ENCODE measurements at places on chromosomes 5 and 9.

DNA sequence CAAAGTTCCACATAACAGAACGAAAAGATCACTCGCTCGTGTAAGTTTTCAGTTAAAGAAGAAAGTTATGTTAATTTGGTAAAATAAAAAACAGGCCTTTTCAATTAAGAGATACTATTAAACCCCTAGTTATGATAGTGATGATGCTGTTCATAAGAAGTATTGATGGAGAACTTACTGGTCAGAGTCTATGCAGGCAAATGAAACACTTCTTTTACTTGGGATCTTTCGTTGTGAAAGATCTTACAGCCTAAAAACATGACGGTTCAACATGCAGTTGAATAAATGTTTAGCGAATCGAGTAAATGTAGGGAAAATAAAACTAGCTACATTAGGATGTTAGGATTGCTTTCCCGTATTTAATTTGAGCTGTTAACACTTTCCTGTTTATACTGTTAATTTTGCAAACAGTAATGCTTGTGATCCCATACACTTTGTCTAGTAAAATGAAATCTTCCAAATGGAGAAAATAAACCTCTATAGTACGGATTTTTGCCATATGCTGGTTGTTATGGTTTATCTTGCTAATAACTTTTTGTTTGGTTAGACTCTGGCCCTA lies 2.0 kb downstream of the RHOBTB3 start:
- no peak for DNase-seq

DNA sequence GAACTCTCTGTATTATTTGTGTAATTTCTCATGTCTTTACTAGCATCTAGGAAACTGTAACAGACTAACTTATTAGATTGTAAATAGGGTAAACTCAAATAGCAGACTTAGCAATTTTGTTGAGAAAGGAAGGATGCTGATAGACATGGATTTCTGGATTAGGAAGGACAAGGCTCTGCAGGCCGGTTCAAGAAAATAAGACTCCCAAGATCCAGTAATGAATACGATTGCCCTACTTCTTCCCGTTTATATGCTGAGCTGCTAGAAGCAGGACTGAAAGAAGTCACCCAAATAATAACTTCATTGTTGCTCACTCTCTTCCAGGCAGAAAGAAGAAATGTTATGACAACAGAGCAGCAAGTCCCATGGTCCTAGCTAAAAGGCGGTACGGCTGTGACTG lies 22.8 kb upstream of the C9orf40 start:
- DNase-seq = no peak

- no peak for DNase-seq
Measured at GRCh38 chr5:6036006-6036405, 342.3 kb downstream of the MED10 start.

DNA sequence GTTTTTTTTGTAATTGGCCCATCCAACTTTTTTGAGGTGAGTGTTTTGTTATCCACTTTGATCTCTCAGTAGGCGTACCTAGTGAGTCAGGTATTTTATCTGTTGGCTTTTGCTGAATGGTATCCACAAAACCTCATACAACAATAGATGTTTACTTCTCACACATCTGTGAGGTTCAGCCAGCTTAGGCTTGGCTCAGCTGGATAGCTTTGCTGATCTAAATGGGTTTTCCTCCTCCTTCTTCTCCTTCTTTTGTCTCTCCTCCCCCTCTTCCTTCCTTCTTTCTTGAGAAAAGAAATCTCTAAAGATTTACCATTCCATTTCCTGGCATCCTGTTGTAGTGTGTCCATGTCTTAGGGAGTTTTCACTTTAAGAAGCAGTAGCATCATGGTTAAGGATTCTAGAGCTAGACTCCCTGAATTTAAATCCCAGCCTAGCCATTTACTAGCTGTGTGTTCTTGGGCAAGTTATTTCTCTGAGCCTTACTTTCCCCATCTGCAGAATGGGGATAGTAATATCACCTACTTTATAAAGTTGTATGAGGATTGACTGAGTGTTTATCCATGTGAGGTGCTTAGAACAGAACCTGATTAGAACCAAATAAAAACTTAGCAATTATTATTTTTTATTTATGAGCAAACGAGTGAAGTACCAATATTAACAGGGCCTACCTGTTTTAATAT lies 126.3 kb downstream of the ARHGAP26 start:
- DNase-seq = no peak

DNA sequence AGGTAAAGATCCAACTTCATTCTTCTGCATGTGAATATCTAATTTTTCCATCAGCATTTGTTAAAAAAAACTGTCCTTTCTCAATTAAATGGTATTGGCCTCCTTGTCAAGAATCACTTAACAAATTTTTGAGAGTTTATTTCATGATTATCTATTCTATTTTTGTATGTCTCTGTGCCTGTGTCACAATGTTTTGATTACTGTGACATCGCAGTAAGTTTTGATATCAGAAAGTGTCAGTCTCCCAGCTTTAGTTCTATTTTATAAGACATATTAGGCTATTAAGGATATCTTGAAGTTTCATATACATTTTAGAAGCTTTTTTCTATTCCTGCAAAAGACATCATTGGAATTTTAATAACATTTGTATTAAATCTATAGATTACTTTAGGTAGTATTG lies 33.6 kb downstream of the GABRA6 start:
- no peak for DNase-seq

DNA sequence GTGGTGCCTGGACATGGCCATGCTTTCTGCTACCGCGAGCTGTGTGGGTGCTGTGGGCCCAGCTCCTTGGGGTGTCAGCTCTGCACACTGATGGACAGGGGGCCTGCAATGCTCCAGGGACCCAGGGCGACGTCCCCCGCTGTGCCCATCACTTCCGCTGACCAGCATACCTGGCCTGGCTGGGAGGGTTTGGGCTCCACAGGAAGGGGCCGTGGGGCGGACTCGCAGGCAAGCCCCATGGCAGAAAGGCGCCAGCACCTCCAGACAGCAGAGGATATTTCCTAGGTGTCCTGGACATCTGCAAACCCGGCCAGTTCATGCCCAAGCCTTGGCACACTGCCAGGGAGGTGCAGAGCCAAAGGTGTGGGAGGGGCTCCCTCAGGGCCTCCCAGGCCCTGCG lies 295.8 kb upstream of the IRX4 start:
- DNase-seq = no peak

- DNase-seq = no peak
Measured at GRCh38 chr5:172898218-172898842, 60.9 kb upstream of the RPL26L1 start.

- DNase-seq = no peak
Measured at GRCh38 chr5:119179857-119180641, 109.2 kb downstream of the DMXL1 start.

GRCh38 chr9:137077010-137077747 lies at the start of gene UAP1L1:
Gene UAP1L1 (plus strand): TSS chr9:137077517. CDS start chr9:137077533, 16 bp downstream.
- DNase-seq = no peak

- no peak for DNase-seq
Measured at GRCh38 chr5:77012601-77013000, 17.6 kb upstream of the AGGF1 start.

GRCh38 chr5:135030956-135031812 lies 2.8 kb downstream of the PITX1 start:
- no peak for DNase-seq

DNA sequence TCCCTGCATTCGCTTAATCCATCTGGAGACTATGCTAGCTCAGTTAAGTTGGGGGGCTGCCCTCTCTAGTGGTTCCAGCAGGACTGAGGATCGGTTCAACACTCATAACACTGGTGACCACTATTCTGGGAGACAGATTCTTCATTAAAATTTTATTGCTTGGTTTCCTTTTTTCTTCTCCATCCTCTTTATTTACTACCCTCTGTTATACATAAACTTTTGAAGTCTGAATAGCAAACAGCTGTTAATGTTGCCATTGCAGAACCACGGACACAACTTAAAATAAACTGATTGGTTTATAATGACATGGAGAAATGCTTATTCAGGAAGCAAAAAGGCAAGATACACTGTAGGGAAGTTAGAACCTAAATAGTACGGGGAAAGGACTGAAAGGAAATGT lies 22.1 kb downstream of the IQGAP2 start:
- DNase-seq = no peak

- no peak for DNase-seq
Measured at GRCh38 chr5:160379511-160379910, 9.1 kb upstream of the C1QTNF2 start.

DNA sequence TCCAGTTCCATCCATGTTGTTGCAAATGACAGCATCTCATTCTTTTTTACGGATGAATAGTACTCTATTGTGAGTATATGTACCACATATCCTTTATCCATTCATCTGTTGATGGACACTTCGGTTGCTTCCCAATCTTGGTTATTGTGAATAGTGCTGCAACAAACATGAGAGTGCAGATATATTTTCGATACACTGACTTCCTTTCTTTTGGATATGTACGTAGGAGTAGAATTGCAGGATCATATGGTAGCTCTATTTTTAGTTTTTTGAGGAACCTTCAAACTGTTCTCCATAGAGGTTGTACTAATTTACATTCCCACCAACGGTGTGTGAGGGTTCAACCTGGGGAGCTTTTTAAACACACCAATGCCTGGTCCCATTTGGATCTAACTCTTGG lies 22.3 kb downstream of the GALNT12 start:
- no peak for DNase-seq

DNA sequence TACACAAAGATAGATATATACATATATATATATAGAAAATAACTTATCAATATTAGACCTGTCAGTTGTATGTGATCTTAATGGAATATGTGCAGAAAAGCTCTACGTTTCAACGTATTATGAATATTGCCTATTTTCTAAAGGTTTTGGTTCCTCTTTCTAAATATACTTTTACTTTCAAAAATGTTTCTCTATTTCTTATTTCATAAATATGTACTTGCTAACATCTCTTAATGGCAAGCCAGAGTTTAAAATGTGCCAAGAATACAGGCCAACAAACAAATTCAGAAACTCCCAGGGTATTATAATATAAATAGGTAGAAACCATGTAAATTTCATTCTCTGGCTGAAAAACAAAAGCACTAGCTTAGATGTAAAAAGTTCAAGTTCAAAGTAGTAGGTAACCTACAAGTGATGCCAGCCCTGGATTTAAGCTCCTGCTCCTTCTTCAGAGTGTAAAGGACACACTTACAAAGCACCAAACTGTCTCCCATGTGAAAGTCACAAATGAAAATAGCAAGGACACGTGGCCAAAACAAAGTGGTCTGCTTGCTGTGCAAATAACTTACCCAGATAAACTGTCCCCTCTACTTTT lies 685.1 kb upstream of the DMAC1 start:
- no peak for DNase-seq

GRCh38 chr5:66180282-66181155 lies 36.4 kb downstream of the SREK1 start:
- DNase-seq = no peak

GRCh38 chr9:130635721-130636647 lies 28.4 kb upstream of the PRDM12 start:
- DNase-seq = no peak

GRCh38 chr5:149413477-149414210 lies 34.6 kb upstream of the IL17B start:
- DNase-seq = no peak

DNA sequence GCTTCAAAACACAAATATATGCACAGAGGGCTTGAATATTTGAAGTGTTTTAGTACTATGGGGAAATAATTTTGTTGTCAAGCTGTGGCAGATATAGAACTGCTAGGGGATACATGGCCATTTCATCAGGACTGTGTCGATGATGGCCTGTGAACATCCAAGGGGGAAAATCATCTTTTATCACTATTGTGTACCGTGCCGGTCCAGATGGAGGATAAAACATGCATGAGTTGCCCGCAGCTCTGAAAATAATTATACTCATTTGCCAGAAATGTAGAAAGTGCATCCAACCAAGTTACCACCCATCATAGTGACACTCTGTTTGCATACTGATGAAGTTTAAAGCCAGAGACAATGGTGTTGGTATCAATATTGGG lies 405.9 kb downstream of the ZSWIM6 start:
- no peak for DNase-seq

DNA sequence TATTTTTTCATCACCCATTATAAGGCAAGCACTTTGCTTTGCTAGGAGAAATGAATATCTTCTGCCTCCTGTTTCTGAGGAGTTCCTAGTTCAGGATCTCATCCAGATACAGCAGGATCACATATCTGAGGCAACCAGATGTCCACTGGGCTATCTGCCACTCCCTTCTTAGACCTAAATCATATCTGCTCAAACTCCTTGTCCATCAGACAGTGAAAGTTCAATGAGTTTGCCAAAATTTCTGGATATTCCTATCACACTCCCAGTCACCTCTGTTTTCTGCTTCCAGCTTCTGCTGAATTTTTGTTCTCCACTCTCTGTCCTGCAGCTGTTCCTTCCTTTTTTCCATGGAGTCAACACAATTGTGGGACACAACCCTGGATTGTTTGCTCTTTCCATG lies 54.2 kb upstream of the BASP1 start:
- no peak for DNase-seq

- no peak for DNase-seq
Measured at GRCh38 chr9:7316967-7317366, 482.6 kb downstream of the DMAC1 start.

GRCh38 chr5:98368141-98368540 lies 405.3 kb upstream of the RGMB start:
- no peak for DNase-seq

- no peak for DNase-seq
Measured at GRCh38 chr9:120438111-120438510, 141.9 kb downstream of the CDK5RAP2 start.

DNA sequence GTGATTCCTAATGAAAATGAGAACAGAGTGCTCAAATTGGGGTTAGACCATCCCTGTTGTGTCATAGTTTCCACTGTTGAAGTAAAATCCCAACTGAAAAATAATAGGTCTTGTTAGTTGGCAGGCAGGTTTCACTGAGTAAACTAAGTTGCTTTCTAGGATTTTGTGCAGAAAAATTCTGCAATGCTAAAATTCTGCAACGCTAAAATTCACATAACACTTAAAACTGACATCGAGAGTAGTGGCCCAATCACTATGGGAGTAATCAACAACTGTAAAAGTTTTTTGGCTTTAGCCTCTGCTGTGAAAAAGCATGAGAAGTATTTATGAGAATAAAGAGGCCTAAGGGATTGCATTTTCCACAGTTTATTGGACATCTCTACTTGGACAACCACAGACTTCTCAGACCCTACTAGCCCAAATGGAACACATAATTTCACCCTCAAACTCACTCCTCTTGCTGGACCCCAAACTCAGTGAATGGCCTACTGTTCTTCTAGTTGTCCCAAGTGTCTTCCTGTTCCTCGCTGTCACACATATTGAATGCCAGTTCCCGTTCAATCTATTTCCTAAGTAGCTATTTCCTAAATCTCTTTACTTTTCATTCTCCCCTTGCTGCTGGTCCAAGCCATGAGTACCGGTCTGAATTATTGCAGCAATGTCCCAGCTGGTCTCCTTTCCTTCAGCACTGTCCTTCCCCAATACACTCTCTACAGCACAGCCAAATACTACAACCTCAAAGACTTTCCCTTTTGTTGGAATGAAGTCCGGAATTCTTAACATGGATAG lies 355.4 kb downstream of the PDE4D start:
- no peak for DNase-seq

Measured in astrocyte of the cerebellum (primary cell).